ENCODE measurements at places on chromosomes 1 and 21.
A peak's percentile ranks its signal among the peaks of the same experiment; 100 is the strongest.

GRCh38 chr1:21302747-21303715 lies 12.8 kb upstream of the ECE1 start:
- no peak for DNase-seq

DNA sequence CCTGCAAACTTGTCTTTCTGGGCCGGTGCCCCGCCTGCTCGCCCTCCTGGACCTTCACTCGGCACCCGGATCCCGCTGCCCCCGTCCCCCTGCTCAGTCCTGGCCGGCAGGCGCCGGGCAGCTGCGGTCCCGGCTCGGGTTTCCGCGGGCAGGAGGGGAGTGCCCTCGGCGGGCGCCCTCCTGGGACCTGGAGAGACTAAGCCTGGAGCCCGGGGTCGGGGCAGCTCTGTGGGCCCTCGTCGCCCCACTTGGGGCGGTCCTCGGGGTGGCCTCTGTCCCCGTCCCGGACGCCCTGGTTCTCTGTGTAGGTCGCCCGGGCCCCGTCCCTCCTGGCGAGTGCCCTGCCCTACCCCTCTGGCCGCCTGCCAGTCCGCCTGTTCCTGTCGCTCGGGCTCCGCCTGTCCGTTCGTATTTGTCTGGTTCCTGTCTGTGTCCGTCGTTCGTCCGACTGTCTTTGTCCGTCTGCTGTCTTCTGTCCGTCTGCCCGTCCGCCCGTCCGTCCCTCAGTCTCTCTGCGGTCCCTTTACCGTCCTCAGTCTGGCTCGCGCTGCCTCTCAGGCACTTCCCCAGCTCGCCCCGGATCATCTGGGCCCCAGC lies 490 bp downstream of the SERINC2 start:
- DNase-seq: peak; percentile 72

- no peak for DNase-seq
Observed at GRCh38 chr1:100581096-100581705, 43.3 kb downstream of the GPR88 start.

DNA sequence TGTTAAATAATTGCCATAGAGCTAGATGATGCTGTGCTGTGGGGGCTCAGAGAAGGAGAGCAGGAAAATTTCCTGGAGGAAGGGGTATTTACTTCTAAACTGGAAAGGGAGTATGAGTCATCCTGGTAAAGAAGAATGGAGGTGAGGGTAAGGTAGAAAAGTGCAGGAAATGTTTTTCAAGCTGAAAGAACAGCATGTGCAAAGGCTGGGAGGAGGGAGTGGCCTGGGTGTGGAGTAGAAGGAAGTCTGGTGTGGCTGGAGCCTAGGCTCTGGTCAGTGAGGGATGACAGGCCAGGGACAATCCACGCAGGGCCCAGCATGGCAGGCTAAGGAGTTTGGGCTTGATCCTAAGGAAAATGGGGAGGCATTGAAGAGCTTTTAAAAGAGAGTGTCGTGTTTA lies 45.9 kb downstream of the MATN1 start:
- DNase-seq: no peak

DNA sequence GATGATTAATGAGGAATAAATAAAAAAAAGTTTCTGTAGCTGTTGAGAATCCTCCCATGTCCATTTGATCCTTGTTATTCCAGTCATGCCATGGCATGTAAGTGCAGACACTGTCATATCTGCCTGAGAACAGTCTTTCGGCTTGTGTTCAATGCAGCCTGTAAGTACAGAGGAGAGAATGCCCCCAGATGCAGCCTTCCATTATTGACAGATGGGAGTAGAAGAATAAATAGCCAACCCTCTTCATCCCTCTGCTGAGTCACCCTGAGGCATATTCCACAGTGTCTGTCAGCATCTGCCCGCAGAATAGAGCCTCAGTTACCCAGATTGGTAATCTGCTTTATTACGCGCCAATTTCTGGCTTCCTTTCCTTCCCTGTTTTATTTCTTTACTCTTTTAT lies 139.4 kb downstream of the LRRC7 start:
- no peak for DNase-seq

DNA sequence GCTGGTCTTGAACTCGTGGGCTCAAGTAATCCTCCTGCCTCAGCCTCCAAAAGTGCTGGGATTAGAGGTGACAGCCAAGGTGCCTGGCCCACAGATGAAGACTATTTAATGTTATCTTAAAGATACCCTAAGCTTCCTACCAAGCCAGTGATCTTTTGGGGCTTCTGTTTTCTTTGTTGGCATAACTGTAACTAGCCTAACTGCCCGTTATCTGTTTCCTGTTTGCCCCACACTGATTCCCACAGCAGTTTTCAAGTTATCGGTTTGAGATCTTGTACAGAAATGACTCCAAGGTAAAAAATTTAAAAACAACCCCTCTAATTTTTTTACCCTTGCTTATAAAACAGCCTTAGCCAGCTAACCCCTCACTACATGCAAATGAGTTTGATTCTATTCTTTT lies 12.4 kb downstream of the SELL start:
- DNase-seq: no peak

- DNase-seq: no peak
Observed at GRCh38 chr1:18802231-18802630, 57.2 kb downstream of the TAS1R2 start.

DNA sequence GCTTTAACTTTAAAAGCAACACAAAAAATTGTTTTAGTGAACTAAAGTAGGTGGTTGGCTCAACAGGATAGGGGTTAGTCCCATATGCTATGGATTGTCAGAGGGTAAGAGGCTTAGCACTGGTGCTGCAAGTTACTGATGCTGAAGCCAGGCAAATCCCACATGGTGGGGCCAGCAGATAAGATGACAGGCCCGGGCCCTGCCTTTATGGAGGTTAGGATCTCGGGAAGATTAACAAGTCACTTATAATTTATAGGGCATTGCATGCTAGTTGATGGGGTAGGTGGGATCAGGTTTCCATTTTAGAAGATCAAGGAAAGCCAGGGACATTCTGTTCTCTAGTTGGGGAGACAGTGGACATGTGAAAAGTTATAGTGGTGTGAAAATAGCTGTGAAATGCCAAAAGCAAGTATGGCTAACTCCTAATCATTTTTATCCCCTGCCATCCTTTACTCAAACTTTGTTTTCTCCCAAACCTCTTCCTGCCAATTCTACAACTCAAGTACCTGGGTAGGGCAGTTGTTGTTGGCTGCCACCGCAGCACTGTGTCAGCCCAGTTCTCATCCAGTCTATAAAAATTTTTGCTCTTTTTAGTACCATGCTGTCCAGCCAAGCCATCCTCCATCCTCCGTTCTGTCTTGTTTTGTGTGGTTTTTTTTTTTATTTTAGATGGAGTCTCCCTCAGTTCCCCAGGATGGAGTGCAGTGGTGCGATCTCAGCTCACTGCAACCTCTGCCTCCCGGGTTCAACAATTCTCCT lies 10.3 kb downstream of the CHAF1B start:
- no peak for DNase-seq

DNA sequence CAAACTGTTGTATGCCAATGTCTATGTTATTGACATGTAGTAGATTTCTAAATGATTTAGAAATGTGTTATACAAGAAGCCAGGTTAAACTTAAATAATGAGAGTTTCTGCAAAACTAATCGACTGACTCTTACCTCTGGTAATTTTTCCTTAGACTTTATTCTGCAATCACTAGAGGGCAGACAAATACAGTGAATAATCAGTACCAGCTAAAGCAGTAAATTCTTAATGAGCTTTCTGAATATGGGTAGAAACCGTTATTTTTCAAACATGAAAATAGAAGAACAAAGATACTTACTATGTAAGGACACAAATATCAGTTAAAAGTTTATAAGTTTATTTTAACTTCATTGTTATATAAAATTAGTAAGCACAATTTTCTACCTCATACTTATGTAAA lies 97.9 kb upstream of the RGS1 start:
- DNase-seq: no peak

GRCh38 chr1:98439471-98439870 lies 222.1 kb upstream of the SNX7 start:
- no peak for DNase-seq

GRCh38 chr21:25489673-25490072 lies 117.6 kb downstream of the MRPL39 start:
- no peak for DNase-seq

- DNase-seq: no peak
Observed at GRCh38 chr1:103170609-103171008, 62.3 kb upstream of the COL11A1 start.

GRCh38 chr1:34898330-34898761 lies 31.1 kb downstream of the DLGAP3 start:
- DNase-seq: no peak

GRCh38 chr1:228010921-228011320 lies 4.1 kb downstream of the WNT3A start:
- DNase-seq: no peak

- DNase-seq: no peak
Observed at GRCh38 chr1:54255026-54255702, 55.2 kb downstream of the MRPL37 start.

- peak; percentile 53 for DNase-seq
Observed at GRCh38 chr1:44437107-44437716, 32.2 kb downstream of the RNF220 start.

DNA sequence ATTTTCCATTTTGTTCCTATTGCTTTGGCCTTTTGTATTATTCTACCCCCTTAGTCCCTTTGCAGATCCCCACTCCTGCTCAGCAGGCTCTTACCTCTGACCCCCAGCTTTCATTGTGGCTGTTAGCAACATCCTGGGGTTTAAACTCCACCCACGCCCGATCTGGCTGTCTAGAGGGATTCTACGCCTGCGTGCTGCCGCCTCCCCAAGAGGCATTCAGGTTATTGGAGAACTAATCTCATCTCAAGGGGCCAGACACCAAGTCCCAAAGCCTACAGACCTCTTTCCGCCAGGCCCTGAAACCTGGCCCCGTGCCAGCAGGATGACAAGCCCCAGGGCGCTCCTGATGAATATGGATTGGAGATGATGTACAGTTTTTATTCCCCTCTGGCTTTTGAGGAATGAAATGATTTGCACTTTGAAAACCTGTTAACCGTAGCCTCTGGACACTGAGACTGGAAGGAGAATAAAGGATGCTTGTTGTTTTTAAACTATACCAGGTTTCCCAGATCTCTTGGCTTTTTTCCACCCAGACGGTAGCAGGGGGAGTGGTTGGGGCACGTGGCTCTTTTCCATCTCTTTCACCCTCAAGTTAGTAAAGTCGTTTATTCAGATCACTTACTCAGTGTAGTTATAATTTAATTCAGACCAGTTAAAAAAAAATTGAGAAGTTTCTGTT lies 14.5 kb upstream of the IKBKE start:
- DNase-seq: peak; percentile 57

- no peak for DNase-seq
Observed at GRCh38 chr1:203281851-203282661, 23.3 kb upstream of the BTG2 start.

GRCh38 chr1:186985889-186986491 lies 157.2 kb downstream of the PLA2G4A start:
- peak; percentile 89 for DNase-seq

GRCh38 chr1:229034342-229034741 lies 236.6 kb upstream of the RAB4A start:
- DNase-seq: peak; percentile 26

- DNase-seq: peak; percentile 43
Observed at GRCh38 chr1:244218220-244218619, 167.1 kb downstream of the ZBTB18 start.

- peak; percentile 25 for DNase-seq
Observed at GRCh38 chr1:240843798-240844197, 231.8 kb upstream of the GREM2 start.

GRCh38 chr1:184935920-184936798 lies 38.1 kb downstream of the NIBAN1 start:
- DNase-seq: no peak

GRCh38 chr1:236759252-236759859 lies 35.7 kb upstream of the MTR start:
- DNase-seq: peak; percentile 78

- no peak for DNase-seq
Observed at GRCh38 chr21:37642493-37642892, 273.8 kb downstream of the KCNJ6 start.

GRCh38 chr1:170307426-170307825 lies 161.7 kb downstream of the NTMT2 start:
- DNase-seq: no peak

- DNase-seq: peak; percentile 41
Observed at GRCh38 chr1:85330711-85331290, 54.4 kb upstream of the BCL10 start.
